Heart right ventricle (tissue), 16 donors: ENCODE measurements at places on chromosomes 1 and 21.

- DNase-seq: no peak
Observed at GRCh38 chr1:63411066-63411465, 43.6 kb downstream of the ALG6 start.

- DNase-seq: no peak
Observed at GRCh38 chr1:48887796-48888195, 111.1 kb upstream of the BEND5 start.

- DNase-seq: no peak
Observed at GRCh38 chr1:233031521-233031920, 81.1 kb downstream of the NTPCR start.

DNA sequence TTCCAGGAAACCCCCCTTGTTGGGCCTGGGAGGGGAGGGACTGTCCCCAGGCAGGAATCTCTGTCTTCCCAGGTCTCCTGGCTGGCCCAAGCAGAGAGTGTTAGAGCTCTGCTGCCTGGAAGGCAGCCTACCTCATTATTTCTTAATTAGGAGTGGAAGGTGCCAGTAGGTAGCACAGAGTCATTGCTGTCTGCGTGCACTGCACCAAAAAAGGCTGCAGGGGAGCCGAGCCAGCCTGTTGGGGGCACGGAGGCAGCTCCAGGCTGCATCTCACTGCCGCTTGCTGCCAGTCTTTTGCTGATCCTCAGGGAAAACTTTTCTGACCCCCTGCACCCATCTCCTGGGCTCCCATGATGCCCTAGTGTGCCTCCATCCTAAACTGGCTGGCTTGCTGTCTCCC is 58.1 kb downstream of the LRRN2 start:
- DNase-seq: no peak

- DNase-seq: no peak
Observed at GRCh38 chr1:220028346-220028895, 17.9 kb downstream of the EPRS1 start.

DNA sequence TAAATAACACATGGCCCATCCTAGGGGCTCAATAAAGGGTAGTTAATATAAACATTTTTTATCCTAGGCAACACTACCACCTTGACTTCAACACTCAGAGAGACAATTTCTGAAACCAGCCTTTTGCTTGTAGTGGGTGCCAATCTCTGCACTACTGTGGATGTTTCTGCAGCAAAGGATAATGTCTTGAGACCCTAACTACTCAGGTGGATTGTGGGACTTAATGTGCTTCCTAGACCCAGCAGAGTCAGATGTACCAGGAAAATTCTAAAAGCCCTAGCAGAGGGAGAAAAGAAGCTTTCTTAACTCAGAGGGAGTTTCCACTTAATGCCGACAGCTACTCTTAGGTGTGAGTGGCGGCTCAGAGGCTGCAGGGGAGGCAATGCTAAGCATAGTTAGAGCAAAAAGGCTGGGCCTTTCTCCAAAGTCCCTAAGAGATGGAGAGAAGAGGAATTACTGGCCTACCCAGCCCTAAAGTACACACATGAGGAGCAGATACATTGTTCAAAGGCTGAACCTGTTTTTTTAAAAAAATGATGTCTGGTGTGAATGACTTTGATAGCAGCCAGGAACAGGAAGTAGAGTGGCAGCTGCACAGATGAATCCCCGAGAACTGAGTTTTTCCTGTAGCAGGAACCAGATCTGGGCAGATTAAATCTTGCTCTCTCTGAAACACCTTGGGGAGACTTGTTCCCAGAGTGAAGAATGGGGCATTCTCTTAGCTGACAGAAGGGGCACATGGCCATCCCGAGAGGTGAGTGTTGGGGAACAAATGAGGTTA is 33.5 kb upstream of the ABCD3 start:
- DNase-seq: no peak
